Myocyte (in vitro differentiated cells): ENCODE measurements at places on chromosomes 12 and 14. TPM values are rescaled to one million over a fixed set of nuclear protein-coding genes. Genes with fewer than 3 reads are reported as not detected.

GRCh38 chr12:123532808-123533649, 490 bp downstream of the RILPL1 start:
- DNase-seq, result peak; percentile 58

DNA sequence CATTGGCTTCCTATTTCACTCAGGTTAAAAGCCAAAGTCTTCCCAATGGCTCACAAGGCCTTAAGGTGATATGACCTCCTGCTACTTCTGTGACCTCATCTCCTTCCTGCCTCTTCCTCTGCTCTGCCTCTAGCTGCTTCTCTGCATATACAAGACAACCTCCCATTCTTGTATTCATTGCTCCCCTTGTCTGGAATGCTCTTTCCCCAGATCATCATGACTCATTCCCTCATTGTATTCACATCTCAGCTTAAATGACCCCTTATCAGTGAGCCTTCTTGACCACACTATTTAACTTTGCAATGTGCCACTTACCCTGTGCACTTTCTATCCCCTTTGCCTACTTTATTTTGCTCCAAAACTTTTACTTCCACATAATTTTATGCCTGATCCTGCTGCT, 90.2 kb downstream of the PPP1R12A start:
- DNase-seq, result peak; percentile 72

DNA sequence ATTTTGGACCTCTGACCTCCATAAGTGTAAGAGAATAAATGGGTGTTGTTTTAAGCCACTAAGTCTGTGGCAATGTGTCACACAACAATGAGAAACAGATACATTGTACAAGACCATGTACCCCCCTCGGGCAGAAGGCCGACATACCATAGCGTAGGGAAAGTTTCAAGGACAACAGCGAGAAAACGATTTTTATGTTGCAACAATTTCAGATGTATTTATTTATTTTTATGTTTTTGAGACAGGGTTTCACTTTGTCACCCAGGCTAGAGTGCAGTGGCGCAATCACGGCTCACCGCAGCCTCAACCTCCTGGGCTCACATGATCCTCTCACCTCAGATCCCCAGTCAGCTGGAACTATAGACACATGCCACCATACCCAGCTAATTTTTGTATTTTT, 136.4 kb upstream of the NCOR2 start:
- no peak for DNase-seq

- no peak for DNase-seq
These were observed 97.0 kb downstream of the CMKLR1 start for GRCh38 chr12:108241986-108242703.

The KRT2 gene
- total RNA-seq, result not detected in 2 replicates

The SLC25A29 gene
- 79.6 and 93.0 TPM in 2 replicates for total RNA-seq

The MYF5 gene
- total RNA-seq, result 87.5 and 101 TPM in 2 replicates

The CACNA2D4 gene
- 0.03 and 0.73 TPM in 2 replicates for total RNA-seq

The CYP46A1 gene
- 2.2 and 2.8 TPM in 2 replicates for total RNA-seq

The NUP37 gene
- 18.1 and 31.3 TPM in 2 replicates for total RNA-seq

The CCDC175 gene
- not detected in 2 replicates for total RNA-seq
